Activated naive CD8-positive, alpha-beta T cell treated with anti-CD3 and anti-CD28 coated beads for 36 hours (primary cell): ENCODE measurements at places on chromosomes 2 and 18.

GRCh38 chr2:119154076-119154475 lies 4.5 kb downstream of the C1QL2 start:
- no peak for DNase-seq

GRCh38 chr18:3583873-3584247 lies 133.9 kb downstream of the TGIF1 start:
- no peak for DNase-seq

GRCh38 chr18:31447530-31448191 lies at the start of gene DSG3:
TSS of gene DSG3 (plus strand) at chr18:31447741. CDS start at chr18:31447878, 137 bp downstream.
- DNase-seq, result no peak

DNA sequence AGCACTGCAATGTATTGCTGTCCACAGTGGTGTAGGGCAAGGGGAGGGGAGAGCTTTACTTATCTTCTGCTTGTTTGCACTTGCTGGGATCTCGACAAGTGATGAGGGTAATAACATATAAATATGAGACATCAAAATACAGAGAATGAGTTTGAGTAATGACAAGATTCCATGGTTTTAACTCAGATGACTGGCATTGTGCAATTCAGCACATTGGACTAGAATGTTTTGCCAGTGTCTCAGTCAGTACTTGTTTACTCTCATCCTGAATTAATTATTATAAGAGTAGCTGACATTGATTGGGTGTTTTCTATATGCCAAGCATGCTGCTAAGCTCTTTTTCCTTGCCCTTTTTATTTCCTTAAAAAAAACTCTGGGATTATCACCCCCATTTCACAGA lies 306.7 kb upstream of the MMADHC start:
- DNase-seq, result no peak

GRCh38 chr2:197265924-197266323 lies 44.7 kb downstream of the ANKRD44 start:
- no peak for DNase-seq

DNA sequence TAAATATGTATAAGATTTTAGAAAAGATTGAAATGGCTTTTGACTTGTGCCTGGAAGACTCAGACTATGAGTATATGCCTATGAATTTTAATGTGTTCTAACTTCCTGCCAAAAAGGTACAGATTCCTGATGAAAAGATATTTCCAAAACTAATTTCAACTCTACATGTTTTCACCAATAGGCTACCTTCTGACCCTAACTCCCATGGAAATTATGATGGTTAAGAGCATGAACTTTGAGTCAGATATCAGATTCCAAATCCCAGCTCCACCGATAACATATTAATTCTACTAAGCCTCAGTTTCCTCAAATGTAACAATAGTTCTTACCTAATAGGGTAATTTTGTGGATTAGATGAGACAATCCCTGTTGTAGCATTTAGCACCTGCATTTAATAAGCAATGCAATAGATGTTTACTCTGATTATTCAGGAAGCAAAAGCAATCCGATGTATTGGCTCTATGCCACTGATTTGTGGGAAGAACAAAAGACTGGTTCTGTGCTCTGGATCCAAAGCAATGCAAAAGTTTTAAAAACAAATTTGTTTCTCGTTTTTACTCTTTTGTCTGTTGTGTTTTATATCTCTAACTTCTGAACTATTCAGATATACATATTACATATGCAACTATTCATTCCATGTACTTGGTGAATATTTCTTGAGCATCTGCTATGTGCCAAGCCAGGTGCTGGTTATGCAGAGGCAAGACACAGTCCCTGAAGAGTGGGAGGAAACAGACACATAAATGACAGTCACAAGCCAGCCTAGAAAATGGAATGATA lies 115.4 kb downstream of the GATA6 start:
- no peak for DNase-seq

GRCh38 chr2:230828272-230828961 lies 36.3 kb upstream of the ITM2C start:
- DNase-seq, result peak; percentile 55

DNA sequence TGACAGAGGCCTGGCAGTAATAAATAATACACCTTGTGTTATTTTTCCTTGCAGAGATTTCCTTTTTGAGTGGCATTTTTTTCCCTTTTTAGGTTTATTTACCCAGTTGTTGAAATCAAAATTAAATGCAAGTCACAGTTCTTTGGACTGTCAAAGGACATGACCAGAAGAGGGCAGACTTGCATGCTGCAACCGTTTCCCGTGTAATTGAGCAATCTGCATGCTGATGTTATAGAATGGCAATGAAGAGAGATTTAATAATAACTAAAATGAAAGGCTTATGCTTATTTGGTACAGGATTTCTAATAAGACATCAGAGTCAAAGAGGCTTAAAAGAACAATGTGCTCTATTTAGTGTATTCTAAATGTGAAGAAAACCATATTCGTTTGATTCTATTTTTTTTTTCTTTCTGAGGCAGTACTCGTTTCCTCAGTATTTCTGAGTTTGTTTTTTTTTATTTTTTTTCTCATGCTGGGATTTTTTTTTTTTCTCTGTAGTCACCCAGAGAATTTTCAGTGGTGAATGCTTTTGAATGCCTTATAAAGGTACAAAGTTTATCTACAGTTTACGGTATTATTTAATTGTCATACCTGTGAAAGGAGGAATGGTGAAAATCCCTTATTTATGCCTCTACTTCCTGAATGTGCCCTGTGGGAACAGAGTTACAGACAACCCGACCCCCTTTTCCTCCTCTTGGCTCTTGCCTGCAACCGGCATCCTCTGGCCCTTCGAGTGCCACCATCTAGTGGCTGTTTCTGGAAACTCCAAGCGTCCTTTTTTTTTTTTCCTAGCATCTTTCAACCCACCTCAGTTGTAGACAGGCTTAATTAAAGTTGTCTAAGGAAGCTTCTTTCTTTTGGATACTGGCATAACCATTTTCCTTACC lies 368.5 kb downstream of the LRRTM1 start:
- DNase-seq, result peak; percentile 1

- no peak for DNase-seq
These were observed 323.9 kb upstream of the ID2 start for GRCh38 chr2:8357738-8358518.

DNA sequence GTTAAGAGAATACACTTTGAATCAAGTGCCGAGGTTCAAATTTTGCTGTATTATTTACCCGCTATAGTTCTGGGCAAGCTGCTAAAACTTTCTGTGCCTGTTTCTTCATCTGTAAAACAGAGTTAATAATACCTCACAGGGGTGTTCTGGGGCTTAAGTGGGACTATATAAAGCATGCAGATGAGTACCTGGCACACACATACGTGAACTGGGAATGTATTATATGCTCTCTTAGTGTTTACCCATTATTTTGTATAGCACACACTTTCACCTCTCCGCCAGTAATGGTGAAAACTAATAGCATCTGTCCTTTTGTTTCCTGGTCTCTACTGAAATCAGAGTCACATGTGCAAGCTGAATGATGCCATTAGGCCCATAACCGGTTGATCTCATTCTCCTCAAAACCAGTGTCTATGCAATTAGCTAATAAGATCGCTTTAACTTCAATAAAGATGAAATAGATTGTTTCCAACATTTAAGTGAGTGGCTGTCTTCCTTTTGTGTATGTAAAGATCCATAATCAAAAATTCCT lies 3.8 kb upstream of the CDKL4 start:
- DNase-seq, result no peak

DNA sequence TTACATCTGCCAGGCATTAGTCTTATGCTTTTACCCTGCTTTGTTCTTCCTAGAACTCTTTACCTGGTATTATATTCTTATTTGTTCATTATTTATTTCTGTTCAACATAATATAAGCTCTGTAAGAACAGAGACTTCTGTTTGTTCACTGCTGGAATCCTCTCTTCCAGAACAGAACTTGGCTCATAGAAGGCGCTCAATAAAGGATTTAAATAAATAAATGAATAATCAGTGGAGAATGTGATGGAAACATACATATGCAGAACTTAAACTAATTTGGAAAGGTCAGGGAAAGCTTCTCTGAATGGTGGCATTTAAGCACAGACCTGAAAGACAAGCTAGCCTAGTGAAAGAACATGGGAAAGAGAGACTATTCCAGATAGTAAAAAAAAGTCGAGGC lies 24.3 kb downstream of the NCKAP1 start:
- no peak for DNase-seq

DNA sequence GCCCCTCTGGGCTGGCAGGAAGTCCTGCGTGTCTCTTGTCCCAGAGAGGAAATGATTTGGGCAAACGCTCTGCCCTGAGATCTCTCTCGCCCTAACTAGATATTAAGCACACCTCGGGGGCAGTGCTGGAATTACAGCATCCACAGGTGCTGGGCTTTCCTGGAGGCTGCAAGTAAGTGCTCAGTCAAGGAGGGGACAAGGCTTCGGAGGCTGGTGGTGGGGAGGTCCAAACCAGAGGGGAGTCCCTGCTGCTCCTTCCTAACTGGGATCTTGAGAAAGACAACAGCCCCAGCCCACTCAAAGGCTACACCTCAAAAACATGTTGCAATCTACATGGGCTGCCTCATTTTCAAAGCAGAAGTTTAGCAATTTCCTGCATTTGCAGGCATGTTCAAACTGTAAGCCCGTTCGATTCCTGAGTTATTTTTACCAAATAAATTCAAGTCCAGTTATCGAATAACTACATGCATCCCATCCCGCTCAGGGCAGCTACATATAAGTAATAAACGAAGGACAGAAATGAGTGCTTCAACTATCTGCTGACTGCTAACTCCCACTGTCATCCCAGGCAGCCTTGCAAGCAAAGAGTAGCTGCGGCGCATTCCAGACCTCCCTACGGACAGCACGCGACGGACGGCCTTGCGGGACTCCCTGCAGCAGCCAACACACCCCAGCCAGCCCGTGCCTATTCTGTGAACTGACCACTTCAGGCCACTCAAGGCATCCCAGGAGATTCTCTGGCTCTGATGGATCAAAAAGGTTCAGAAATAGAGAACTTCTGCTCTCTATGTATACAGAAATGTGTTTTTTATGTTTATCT lies 27.5 kb downstream of the ZNF516 start:
- DNase-seq, result peak; percentile 12

DNA sequence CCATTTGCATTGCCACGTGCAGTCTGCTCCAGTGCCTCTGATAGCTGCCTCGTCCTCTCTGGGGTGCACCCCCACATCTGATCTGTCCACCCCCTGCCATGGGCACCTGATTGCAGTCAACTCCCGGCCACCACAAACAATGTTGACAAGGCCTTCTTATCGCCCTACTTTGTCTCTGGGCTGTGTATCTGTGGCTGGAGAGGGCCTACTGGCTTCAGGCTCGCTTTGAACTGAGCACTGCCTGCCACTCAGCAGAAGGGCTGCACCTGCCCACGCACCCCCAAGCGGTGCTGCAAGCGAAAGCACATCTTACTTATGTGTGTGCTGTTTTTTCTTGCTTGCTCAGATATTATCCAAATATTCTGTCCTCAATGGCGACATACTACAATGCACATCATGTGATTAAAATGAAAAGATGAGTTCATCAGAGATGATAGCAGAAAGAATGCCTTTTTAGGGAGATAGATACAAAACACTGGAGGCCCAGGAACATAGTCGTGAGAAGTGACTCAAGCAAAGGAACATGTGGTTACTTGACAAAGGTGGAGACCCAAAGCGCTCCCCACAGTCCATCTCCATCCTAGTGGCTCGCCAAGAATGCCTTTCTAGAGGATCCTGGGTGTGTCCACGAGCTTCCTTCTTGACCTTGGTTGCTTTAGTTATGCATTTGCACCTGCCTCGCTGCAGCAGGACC lies 28.8 kb downstream of the FBLN7 start:
- peak; percentile 38 for DNase-seq
